Neural progenitor cell (in vitro differentiated cells): ENCODE measurements at places on chromosomes 4 and X.
A peak's percentile ranks its signal among the peaks of the same experiment; 100 is the strongest.

- peaks cover 16% of the 10 kb centered on the region for H3K4me1 ChIP-seq
- no peak overlapping the region for H3K27ac ChIP-seq
- DNase-seq = peak; percentile 75
- peaks cover 17% of the 10 kb centered on the region for H3K27me3 ChIP-seq
Measured at GRCh38 chr4:41611881-41612871, 74.2 kb downstream of the LIMCH1 start.

DNA sequence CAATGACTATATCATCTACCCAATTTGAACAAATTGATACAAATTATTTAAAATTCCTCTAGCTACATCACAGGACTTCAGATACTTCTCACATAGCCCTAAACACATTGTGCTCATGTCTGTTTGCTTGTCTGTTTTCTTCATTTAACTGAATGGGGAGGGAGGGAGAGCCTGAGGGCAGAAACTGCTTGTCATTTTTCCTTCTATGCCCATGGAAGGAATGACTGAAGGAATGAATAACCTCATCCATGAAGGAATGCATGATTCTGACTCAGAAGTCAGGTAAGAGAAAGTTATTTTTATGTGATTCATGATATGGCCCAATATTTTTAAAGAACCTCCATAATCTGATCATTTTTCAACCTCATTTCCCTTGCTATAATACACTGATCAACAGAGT, 418.0 kb upstream of the PITX2 start:
- no peak overlapping the region for H3K4me3 ChIP-seq
- no peaks in the 10 kb centered on the region for H3K27me3 ChIP-seq

DNA sequence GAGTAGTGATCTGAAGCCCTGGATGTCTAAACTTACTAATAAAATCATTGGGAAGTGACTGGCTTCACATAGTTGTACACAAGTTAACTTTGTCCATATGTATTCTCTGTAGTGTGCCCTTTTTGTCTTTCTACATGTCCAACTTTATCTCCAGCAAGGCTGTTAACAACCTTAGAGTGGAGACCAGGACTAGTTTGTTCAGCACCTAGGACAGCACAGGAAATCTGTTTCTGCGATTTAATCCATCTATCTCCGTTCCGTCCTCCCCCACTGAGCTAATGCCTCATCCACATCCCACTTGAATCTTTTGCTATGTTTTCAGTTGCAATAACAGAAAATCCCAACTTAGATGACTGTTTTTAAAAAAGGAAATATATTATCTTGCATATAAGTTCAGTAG, 3.4 kb upstream of the ARR3 start:
- H3K27ac ChIP-seq = no peak overlapping the region
- H3K4me1 ChIP-seq = no peaks in the 10 kb centered on the region
- no peaks in the 10 kb centered on the region for H3K36me3 ChIP-seq
- no peaks in the 10 kb centered on the region for H3K27me3 ChIP-seq

DNA sequence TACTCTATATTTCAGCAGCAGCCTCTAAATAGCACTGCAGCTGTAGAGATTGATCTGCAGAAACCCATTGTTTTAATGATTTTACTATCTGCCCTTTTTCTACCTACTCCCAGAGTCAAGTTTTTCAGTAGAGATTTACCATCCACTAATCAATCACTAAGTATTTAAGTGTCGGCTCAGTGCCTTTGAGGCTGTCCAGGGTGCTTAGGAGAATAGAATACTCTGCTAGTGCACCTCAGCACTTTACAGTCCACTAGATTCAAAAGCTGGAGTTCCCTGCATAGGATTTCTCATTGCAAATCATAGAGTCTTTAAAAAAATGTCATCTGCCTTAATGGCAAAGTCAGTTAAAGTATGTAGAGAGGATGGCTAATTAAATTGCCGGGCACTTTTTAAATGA, 29.6 kb upstream of the ANAPC4 start:
- H3K4me3 ChIP-seq = no peak overlapping the region
- H3K4me1 ChIP-seq = no peaks in the 10 kb centered on the region
- no peaks in the 10 kb centered on the region for H3K36me3 ChIP-seq

DNA sequence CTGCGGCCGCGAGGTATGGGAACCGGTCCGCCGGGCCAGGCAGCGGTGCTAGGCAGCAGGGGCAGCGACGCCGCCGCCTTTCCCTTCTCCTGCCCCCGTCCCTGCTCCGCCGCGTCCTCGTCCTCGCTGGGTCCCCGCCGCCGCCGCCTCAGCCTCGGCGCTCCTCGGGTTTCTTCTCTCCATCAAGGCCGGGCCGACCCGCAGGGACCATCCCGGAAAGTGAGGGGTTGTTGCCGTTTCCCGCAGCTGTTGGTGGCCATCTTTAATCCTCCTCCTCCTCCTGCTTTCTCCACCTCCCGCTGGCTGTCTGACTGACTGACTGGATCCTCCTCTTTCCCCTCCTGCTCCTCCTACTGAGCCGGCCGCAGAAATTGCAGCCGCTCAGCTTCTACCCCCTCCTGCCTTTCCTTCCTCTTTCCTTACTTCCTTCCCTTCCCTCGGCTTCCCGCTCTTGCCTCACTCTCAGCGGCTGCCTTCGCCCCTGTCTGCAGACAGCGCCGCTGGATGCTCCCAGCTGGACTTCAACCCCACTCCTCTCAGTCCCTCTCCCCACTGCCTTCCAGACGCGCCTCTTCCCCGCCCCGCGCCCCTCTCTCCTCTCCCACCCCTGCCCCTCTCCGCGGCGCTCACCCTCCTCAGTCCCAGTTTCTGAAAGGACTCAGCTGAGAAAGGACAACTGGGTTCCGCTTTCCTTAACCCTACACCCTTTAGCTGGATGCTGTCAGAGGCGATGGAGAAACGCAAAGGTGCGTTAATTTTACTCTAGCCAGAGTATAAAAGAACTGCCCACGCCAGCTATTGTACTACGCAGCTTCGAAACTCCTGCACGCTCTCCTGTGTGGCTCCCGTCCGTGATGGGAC, at the start of gene WDFY3:
Gene WDFY3 (minus strand): TSS at position 309 of the 861 bp plus-strand sequence. CDS start 106,099 bp downstream, outside the sequence.
- peaks cover 7% of the 10 kb centered on the region for H3K27me3 ChIP-seq
- peaks cover 17% of the 10 kb centered on the region for H3K4me1 ChIP-seq
- H3K4me3 ChIP-seq = peak within 1 kb of the TSS; percentile 94
- peak; percentile 92 for DNase-seq
- peak within 1 kb of the TSS; percentile 90 for H3K27ac ChIP-seq
- no peaks in the 10 kb centered on the region for H3K36me3 ChIP-seq

- H3K36me3 ChIP-seq = no peaks in the 10 kb centered on the region
- no peak overlapping the region for H3K27ac ChIP-seq
- H3K27me3 ChIP-seq = peaks cover 91% of the 10 kb centered on the region
- peaks cover 5% of the 10 kb centered on the region for H3K4me1 ChIP-seq
- no peak for DNase-seq
Measured at GRCh38 chr4:108159845-108160244, 8.9 kb downstream of the LEF1 start.

GRCh38 chr4:177057186-177057585, 252.5 kb upstream of the NEIL3 start:
- no peaks in the 10 kb centered on the region for H3K27me3 ChIP-seq
- peaks cover under 1% of the 10 kb centered on the region for H3K4me1 ChIP-seq
- DNase-seq = no peak
- no peaks in the 10 kb centered on the region for H3K36me3 ChIP-seq

- no peaks in the 10 kb centered on the region for H3K27me3 ChIP-seq
- no peaks in the 10 kb centered on the region for H3K36me3 ChIP-seq
- no peak overlapping the region for H3K4me3 ChIP-seq
- no peaks in the 10 kb centered on the region for H3K4me1 ChIP-seq
- no peak for DNase-seq
- no peak overlapping the region for H3K27ac ChIP-seq
Measured at GRCh38 chr4:8025668-8026067, 86.0 kb upstream of the AFAP1 start.

DNA sequence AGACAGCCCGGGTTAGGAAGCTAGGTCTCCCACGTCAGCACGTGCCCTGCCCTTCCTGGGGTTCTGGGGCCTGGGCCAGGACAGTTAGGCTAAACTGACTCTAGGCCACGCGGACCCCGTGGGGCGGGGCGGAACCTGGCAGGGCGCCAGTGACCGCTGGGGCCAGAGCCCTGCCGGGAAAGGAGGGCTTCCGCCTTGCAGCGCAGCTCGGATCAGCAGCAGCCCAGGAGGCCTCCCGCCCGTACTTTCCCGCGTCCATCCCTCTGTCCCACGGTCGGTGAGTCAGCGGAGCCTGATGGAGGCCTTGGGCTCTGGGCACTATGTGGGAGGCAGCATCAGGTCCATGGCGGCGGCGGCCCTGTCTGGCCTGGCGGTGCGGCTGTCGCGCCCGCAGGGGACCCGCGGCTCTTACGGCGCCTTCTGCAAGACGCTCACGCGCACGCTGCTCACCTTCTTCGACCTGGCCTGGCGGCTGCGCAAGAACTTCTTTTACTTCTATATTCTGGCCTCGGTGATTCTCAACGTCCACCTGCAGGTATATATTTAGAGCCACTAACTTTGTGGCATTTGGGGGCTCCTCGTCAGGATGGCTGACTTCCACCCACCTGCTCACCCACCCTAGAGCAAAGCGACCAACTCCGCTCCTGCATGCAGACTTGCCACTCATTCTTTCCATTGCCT, at the start of gene SMIM10:
Gene SMIM10 (plus strand): TSS at position 191 of the 681 bp plus-strand sequence. CDS start 105 bp downstream, at position 296.
- no peaks in the 10 kb centered on the region for H3K4me1 ChIP-seq
- peak; percentile 43 for DNase-seq
- no peaks in the 10 kb centered on the region for H3K36me3 ChIP-seq
- no peak within 1 kb of the TSS for H3K27ac ChIP-seq
- H3K4me3 ChIP-seq = peak within 1 kb of the TSS; percentile 41

- H3K36me3 ChIP-seq = no peaks in the 10 kb centered on the region
- no peak for DNase-seq
- H3K4me3 ChIP-seq = no peak overlapping the region
Measured at GRCh38 chr4:92477298-92477697, 173.5 kb downstream of the GRID2 start.

GRCh38 chrX:121337816-121338215, 290.4 kb downstream of the GLUD2 start:
- H3K4me1 ChIP-seq = no peaks in the 10 kb centered on the region
- no peak for DNase-seq
- H3K4me3 ChIP-seq = no peak overlapping the region
- no peaks in the 10 kb centered on the region for H3K27me3 ChIP-seq
- no peak overlapping the region for H3K27ac ChIP-seq
- no peaks in the 10 kb centered on the region for H3K36me3 ChIP-seq

DNA sequence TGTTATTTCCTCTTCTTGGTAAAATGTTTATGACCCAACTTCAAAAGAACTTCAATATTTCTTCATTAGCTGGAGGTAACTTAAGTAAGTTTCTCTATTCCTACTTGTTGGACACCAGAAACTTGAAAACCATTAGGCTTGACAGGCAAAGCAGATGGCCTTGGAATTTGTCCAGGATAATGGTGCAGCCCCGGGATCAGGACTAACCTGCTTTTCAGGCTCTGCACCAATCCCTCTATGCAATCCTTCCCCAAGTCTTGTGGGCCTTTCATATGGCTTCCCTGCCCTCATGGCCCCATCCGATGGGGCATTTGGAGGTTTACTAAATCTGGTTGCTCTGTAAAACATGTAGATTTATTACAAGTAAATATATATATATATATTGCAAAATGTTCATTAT, 68.5 kb downstream of the SPINK2 start:
- H3K27me3 ChIP-seq = no peaks in the 10 kb centered on the region
- H3K4me1 ChIP-seq = peaks cover 7% of the 10 kb centered on the region
- no peak for DNase-seq
- H3K36me3 ChIP-seq = no peaks in the 10 kb centered on the region

- no peak for DNase-seq
- no peak overlapping the region for H3K4me3 ChIP-seq
- no peaks in the 10 kb centered on the region for H3K36me3 ChIP-seq
- no peak overlapping the region for H3K27ac ChIP-seq
Measured at GRCh38 chrX:116009346-116009745, 161.2 kb upstream of the AGTR2 start.

DNA sequence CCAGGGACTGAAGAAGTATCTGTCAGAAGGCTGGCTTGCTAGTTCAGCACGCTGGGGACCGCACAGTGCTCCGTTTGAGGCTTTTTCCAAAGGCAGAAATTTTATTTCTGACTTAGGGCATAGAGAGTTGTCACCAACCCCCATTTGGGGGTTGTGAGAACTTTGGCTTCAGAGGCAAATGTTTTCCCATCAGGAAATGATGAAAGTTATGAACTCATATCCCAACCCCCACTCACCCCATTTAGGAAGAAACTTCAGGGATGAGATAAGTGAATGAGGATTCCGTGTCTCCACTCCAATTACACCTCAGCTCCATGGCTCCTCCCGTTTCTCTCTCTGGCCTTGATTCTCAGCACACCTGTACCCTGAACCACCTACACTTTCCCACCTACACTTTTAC, 4.3 kb upstream of the WDR13 start:
- no peak for DNase-seq
- no peaks in the 10 kb centered on the region for H3K27me3 ChIP-seq
- no peak overlapping the region for H3K27ac ChIP-seq
- H3K4me1 ChIP-seq = no peaks in the 10 kb centered on the region
- H3K4me3 ChIP-seq = no peak overlapping the region

DNA sequence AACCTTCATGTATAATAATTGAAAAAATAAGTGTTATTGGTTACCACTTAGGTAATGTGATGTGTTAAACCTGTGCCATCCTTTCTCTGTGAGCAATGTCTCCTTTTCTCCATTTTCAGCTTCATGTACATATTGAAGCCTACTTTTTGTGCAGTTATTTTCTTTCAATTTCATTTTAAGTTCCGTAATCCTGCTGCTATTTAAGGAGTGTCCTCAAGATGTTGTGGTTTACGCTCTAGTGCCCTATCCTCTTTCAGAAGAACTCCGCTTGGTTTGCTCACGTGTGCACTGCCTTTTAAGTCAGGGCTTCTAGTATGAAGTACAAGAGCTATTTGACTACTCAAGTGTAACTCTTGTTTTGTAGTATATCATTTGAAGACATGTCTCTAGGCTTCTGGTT, 2253.2 kb upstream of the TENM3 start:
- no peak overlapping the region for H3K27ac ChIP-seq
- DNase-seq = no peak
- no peaks in the 10 kb centered on the region for H3K36me3 ChIP-seq
- no peaks in the 10 kb centered on the region for H3K27me3 ChIP-seq
- no peaks in the 10 kb centered on the region for H3K4me1 ChIP-seq
- no peak overlapping the region for H3K4me3 ChIP-seq

DNA sequence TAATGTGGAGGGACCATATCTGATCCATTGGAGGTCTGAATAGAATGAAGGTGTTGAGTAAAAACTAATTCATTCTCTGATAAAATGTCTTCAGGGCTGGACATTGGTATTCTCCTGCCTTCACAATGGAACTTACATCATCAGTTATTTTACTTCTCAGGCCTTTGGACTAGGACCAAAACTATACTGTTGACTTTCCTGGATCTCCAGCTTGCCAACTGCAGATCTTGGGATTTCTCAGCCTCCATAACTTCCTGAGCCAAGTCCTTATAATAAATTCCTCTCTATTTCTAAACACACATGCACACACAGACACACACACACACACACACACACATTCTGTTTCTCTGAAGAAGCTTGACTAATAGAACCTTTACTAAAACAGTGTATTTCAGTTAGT, 1858.6 kb upstream of the ADGRL3 start:
- no peak for DNase-seq
- no peak overlapping the region for H3K4me3 ChIP-seq
- H3K27me3 ChIP-seq = no peaks in the 10 kb centered on the region

DNA sequence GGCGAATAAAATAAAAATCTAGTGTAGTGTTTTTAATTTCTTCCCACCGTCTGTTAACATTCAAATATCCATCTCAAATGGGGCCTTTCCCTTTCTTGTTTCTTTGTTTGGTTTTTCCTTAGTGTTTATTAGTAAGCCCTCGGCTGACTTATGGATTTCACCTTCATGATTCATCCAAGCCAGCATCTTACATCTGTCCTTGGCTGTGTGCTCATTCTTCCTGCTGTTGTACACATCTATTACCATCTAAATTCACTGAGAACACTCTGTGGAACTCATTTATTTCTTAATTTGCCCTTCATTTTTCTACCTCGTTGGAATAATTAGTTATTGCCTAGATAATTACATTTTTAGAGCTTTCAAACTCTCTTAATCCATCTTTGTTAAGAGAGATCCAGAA, 84.9 kb downstream of the SPCS3 start:
- no peaks in the 10 kb centered on the region for H3K27me3 ChIP-seq
- H3K4me1 ChIP-seq = no peaks in the 10 kb centered on the region
- no peak for DNase-seq
